ENCODE measurements at places on chromosomes 3 and 15.

DNA sequence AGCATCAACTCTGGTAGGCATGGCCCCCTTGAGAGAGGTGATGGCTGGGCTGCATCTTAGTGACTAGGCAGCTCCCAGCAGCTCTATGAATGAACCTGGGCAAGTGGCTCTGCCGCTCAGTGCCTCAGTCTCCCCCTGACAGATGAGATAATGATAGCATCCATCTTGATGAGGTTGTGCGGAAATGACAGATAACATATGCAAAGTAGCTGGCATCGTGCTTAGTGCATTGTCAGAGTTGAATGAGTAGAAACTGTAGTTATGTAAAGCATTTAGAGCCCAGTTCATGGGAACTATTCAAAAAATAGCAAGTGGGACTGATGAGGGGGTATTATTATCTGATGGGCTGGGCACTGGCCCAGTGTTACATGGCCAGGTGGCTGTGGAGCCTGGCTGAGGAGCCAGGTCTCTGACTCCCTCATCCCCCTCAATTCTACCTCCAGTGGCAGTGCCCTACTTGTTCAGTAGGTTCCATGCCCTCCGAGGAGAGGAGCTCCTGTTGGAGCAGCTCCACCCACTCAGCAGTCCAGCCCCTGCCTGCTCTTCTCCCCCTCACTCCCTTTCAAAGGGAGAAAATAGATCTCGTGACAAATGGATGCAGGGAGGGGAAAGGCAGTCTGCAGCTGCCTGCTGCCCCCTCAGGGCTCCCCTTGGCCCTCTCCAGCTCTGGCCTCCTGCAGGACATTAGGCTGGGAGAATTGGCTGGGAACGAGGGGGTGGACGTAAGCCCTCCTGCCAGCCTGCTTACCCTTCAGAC, 6.6 kb downstream of the PRKCD start:
- H3K27ac ChIP-seq: no peak overlapping the region
- no peak for DNase-seq
- H3K36me3 ChIP-seq: no peaks in the 10 kb centered on the region
- no peaks in the 10 kb centered on the region for H3K27me3 ChIP-seq
- H3K4me1 ChIP-seq: peaks cover 39% of the 10 kb centered on the region

GRCh38 chr3:54458357-54458756, 336.0 kb downstream of the CACNA2D3 start:
- H3K4me1 ChIP-seq: no peaks in the 10 kb centered on the region
- peaks cover 2% of the 10 kb centered on the region for H3K27me3 ChIP-seq
- no peak overlapping the region for H3K4me3 ChIP-seq
- H3K27ac ChIP-seq: no peak overlapping the region

- no peak overlapping the region for H3K4me3 ChIP-seq
- DNase-seq: no peak
- no peaks in the 10 kb centered on the region for H3K36me3 ChIP-seq
- H3K27ac ChIP-seq: no peak overlapping the region
Measured at GRCh38 chr15:44676676-44677075, 13.2 kb upstream of the SPG11 start.

DNA sequence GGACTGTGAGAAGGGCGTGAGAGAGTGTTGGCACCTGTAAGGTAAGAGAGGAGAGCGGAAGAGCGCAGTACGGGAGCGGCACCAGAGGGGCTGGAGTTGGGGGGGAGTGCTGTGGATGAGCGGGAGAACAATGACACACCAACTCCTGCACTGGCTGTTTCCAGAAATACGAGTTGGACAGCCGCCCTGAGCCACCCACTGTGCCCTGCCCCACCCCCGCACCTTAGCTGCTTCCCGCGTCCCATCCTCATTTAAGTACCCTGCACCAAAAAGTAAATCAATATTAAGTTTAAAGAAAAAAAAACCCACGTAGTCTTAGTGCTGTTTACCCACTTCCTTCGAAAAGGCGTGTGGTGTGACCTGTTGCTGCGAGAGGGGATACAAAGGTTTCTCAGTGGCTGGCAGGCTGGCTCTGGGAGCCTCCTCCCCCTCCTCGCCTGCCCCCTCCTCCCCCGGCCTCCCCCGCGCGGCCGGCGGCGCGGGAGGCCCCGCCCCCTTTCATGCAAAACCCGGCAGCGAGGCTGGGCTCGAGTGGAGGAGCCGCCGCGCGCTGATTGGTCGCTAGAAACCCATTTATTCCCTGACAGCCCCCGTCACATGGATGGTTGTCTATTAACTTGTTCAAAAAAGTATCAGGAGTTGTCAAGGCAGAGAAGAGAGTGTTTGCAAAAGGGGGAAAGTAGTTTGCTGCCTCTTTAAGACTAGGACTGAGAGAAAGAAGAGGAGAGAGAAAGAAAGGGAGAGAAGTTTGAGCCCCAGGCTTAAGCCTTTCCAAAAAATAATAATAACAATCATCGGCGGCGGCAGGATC, at the start of gene SOX2:
SOX2 (plus strand) TSS at position 601 of the 811 bp plus-strand sequence. CDS start 436 bp downstream, outside the sequence.
- H3K4me1 ChIP-seq: peaks cover 23% of the 10 kb centered on the region
- H3K36me3 ChIP-seq: peaks cover 9% of the 10 kb centered on the region
- peak within 1 kb of the TSS; percentile 97 for H3K27ac ChIP-seq
- H3K4me3 ChIP-seq: peak within 1 kb of the TSS; percentile 93
- peak; percentile 84 for DNase-seq
- peaks cover 49% of the 10 kb centered on the region for H3K27me3 ChIP-seq

GRCh38 chr3:85254738-85255137, 295.9 kb downstream of the CADM2 start:
- no peak overlapping the region for H3K4me3 ChIP-seq
- peaks cover 5% of the 10 kb centered on the region for H3K4me1 ChIP-seq
- no peaks in the 10 kb centered on the region for H3K36me3 ChIP-seq
- DNase-seq: no peak
- no peak overlapping the region for H3K27ac ChIP-seq

DNA sequence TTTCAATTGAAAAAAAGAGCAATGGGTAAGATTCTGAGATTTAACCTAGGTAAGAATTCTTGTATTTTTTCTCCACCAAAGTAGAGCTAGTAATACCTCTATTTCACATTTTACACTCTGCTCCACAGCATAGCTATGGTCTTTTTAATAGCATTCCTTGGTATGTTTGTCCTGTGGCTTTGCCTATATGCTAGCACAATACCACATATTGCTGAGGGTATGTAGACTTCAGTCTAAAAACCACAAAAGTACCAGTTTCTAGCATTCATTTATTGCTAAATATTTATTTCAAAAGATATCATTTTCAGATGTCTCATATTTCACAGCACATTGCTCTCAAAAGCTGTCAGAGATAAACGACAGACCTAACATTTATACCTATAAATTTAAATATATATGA, 18.2 kb upstream of the EOGT start:
- H3K27ac ChIP-seq: no peak overlapping the region
- no peak overlapping the region for H3K4me3 ChIP-seq

DNA sequence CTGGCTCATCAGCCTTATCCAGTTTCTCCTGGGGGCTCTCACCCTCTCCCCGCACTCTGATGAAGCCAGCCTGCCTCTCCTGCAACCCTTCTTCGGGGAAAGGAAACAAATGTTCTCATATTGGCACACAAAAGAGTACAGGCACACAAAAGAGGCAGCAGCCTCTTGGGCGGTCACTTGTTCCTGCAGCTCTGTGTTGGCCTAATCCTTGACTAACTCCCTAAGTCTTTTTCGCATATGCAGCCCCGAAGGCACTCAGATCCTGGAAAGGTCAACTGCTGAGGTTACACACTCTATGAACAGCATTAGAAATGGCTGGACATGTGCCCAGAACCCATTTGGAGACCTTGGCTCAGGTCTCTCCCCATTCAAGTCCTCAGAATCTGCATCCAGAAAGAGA, 7.4 kb upstream of the CAMP start:
- no peak overlapping the region for H3K4me3 ChIP-seq
- H3K36me3 ChIP-seq: no peaks in the 10 kb centered on the region
- no peak for DNase-seq

DNA sequence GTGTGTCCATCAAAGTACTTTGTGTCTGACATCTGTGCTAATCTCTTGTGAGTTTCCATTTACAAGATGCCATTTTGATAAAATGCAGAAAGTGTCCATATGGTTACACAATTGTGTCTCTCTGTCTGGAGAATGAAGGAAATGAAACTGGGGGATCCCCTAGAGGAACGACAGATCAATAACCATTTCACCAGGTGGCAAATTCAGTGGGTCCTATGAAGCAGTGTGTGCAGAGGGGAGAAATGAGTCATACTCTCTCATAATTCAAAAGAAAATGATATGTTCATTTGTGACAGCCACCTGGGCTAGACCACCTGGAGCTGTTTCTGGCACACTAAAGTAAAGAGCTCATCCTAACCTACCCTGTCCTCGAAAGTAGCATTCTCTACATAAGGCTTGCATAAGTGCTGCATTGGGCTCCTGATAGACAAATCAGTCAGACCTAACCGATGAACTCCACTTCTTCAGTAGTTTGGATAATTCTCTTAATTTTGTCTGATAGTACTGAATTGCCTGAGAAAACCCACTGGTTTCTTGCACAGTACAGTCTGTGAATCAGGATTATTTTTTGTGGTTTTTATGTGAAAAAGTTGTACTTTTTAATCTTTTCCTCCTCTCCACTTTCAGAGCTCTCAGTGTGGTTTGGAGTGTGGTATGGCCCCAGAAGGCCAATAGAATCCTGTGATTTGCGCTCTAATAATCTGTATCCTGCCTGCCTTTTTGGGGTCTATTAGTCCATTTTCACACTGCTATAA, 10.3 kb upstream of the CD47 start:
- H3K36me3 ChIP-seq: no peaks in the 10 kb centered on the region
- no peak for DNase-seq
- no peak overlapping the region for H3K4me3 ChIP-seq
- H3K27ac ChIP-seq: no peak overlapping the region
- H3K4me1 ChIP-seq: peaks cover 5% of the 10 kb centered on the region

DNA sequence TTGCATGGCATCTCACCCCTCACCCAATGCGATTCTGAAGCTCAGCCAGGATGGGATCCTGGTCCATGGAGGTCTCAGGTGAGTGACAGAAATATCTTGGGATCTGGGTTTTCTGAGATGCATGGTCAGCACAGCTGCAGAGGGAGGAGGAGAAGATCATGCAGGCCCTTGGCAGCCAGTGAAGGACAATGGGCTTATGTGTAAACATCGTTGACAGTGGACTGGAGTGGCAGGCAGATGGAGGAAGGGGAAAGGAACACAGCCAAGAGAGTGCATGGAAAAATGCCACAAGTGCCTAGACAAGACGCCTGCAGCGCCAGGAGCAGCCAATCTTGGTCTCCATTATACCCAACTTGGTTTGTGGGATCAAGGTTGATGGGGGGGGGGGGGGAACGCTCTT, 347.9 kb downstream of the MCTP2 start:
- H3K4me1 ChIP-seq: no peaks in the 10 kb centered on the region
- no peak overlapping the region for H3K27ac ChIP-seq
- peaks cover 14% of the 10 kb centered on the region for H3K27me3 ChIP-seq
- H3K4me3 ChIP-seq: no peak overlapping the region

GRCh38 chr3:122219242-122219872, 35.9 kb downstream of the CASR start:
- H3K4me3 ChIP-seq: no peak overlapping the region
- peaks cover 36% of the 10 kb centered on the region for H3K4me1 ChIP-seq
- DNase-seq: no peak
- no peaks in the 10 kb centered on the region for H3K36me3 ChIP-seq
- H3K27ac ChIP-seq: no peak overlapping the region
- H3K27me3 ChIP-seq: peaks cover 20% of the 10 kb centered on the region

GRCh38 chr3:22372292-22373062, 621.5 kb upstream of the ZNF385D start:
- H3K27ac ChIP-seq: no peak overlapping the region
- peaks cover 5% of the 10 kb centered on the region for H3K4me1 ChIP-seq
- H3K36me3 ChIP-seq: no peaks in the 10 kb centered on the region
- H3K4me3 ChIP-seq: peak overlapping the region; percentile 64

GRCh38 chr3:182570946-182571594, 222.2 kb upstream of the ATP11B start:
- no peaks in the 10 kb centered on the region for H3K27me3 ChIP-seq
- no peak overlapping the region for H3K4me3 ChIP-seq
- H3K36me3 ChIP-seq: peaks cover 2% of the 10 kb centered on the region
- DNase-seq: no peak
- peaks cover 4% of the 10 kb centered on the region for H3K4me1 ChIP-seq
- no peak overlapping the region for H3K27ac ChIP-seq

- H3K4me1 ChIP-seq: peaks cover 6% of the 10 kb centered on the region
- H3K27ac ChIP-seq: no peak overlapping the region
- H3K27me3 ChIP-seq: peaks cover 6% of the 10 kb centered on the region
- DNase-seq: no peak
- no peak overlapping the region for H3K4me3 ChIP-seq
- H3K36me3 ChIP-seq: no peaks in the 10 kb centered on the region
Measured at GRCh38 chr15:63913786-63914315, 80.1 kb upstream of the HERC1 start.

GRCh38 chr15:38196076-38196475, 56.6 kb upstream of the SPRED1 start:
- no peaks in the 10 kb centered on the region for H3K36me3 ChIP-seq
- H3K27ac ChIP-seq: no peak overlapping the region
- no peak for DNase-seq
- no peaks in the 10 kb centered on the region for H3K27me3 ChIP-seq
- H3K4me1 ChIP-seq: peaks cover 1% of the 10 kb centered on the region

GRCh38 chr3:123375014-123375940, 73.6 kb downstream of the ADCY5 start:
- peaks cover 2% of the 10 kb centered on the region for H3K36me3 ChIP-seq
- DNase-seq: no peak
- peaks cover 15% of the 10 kb centered on the region for H3K4me1 ChIP-seq
- H3K4me3 ChIP-seq: no peak overlapping the region

GRCh38 chr3:196440041-196440537, 7.9 kb upstream of the UBXN7 start:
- no peaks in the 10 kb centered on the region for H3K4me1 ChIP-seq
- no peak for DNase-seq
- H3K36me3 ChIP-seq: no peaks in the 10 kb centered on the region
- no peak overlapping the region for H3K4me3 ChIP-seq

GRCh38 chr3:34073111-34073510, 274.7 kb downstream of the PDCD6IP start:
- H3K27me3 ChIP-seq: peaks cover 9% of the 10 kb centered on the region
- H3K36me3 ChIP-seq: no peaks in the 10 kb centered on the region
- no peaks in the 10 kb centered on the region for H3K4me1 ChIP-seq
- H3K27ac ChIP-seq: no peak overlapping the region
- no peak overlapping the region for H3K4me3 ChIP-seq

- H3K36me3 ChIP-seq: peaks cover 4% of the 10 kb centered on the region
- peaks cover 11% of the 10 kb centered on the region for H3K4me1 ChIP-seq
- DNase-seq: no peak
- H3K4me3 ChIP-seq: peak overlapping the region; percentile 91
Measured at GRCh38 chr3:10319804-10320203, 1.1 kb downstream of the SEC13 start.

GRCh38 chr15:45197512-45197911, 9.7 kb upstream of the SHF start:
- H3K36me3 ChIP-seq: no peaks in the 10 kb centered on the region
- peak overlapping the region; percentile 91 for H3K27ac ChIP-seq
- H3K4me3 ChIP-seq: peak overlapping the region; percentile 62
- H3K27me3 ChIP-seq: no peaks in the 10 kb centered on the region

DNA sequence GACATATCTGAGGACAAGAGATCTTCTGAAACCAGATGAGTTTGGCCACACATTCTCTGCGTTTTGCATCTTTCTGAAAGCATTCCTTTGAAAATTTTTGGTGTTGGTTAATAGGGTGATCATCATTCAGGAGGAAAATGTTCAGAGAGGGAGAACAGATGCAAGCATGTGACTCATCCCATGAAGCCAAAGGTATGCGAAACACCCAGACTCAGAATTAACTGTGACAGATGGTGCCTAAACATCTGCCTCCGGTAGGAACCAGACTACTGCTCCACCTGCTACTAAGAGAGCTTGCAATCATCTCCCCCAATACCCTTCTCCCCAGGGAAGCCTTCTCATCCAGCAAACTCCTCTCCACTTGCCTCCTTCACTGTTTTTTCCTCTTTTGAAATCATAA, 46.2 kb downstream of the TRIM69 start:
- H3K27me3 ChIP-seq: peaks cover 10% of the 10 kb centered on the region
- no peak overlapping the region for H3K4me3 ChIP-seq
- DNase-seq: no peak
- H3K27ac ChIP-seq: no peak overlapping the region
